ENCODE measurements at places on chromosomes 2 and 18.

- no peak for DNase-seq
Measured at GRCh38 chr2:227942965-227943364, 71.5 kb downstream of the DAW1 start.

DNA sequence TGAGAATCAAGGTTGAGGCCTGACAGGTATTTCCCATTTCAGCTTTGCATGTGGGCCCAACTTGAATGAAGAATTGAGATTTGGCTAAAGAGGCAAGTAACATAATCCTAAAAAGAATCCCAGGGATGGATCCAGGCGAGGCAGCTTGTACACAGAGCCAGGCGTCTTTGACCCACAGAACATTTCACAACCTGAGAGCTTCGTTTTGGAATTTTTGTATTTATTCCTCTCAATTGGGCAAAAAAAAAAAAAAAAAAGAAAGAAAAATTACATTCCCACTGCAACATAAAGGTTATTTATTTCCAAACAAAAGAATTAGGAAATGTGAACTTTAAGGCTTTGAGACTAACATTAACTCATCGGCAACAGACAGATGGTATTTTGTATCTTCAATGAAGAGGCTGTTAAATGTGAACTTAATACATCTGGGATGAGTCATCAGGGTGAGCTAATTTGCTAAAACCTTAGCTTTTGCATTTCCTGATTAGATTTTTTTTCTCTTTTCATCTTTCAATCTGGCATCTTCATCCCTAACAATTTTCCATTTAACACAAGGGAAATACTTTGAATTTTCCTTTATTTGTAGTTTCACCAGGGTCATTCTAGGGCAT is 478.5 kb upstream of the TNP1 start:
- no peak for DNase-seq

- no peak for DNase-seq
Measured at GRCh38 chr2:216583147-216583546, 50.1 kb upstream of the IGFBP2 start.

GRCh38 chr2:17800693-17801458 is 15.4 kb upstream of the MSGN1 start:
- no peak for DNase-seq

- DNase-seq: no peak
Measured at GRCh38 chr2:118880501-118880900, 33.1 kb upstream of the EN1 start.

- peak; percentile 97 for DNase-seq
Measured at GRCh38 chr2:109324861-109325260, 195.9 kb downstream of the SH3RF3 start.

DNA sequence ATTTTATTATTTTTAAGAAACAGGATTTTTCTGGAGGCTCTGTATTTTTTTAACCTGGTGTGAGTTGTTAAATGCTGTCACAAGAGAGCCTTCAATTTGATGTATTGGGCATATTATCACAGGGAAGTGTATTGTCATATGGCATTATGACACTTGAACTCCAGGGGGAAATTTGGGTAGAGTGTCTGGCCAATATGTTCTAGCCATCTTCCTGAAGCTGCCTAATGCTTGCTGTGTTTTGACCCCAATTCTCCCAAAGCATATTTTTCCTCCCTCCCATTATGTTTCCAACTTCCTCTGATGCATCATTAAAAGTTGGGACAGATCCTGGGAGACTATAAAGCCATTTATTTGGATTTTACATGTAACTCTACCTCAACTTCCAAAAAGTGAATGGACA is 214.1 kb upstream of the SESTD1 start:
- no peak for DNase-seq

- DNase-seq: no peak
Measured at GRCh38 chr2:34107811-34108210, 508.7 kb upstream of the FAM98A start.

- no peak for DNase-seq
Measured at GRCh38 chr2:218083352-218083676, 14.3 kb downstream of the RUFY4 start.

DNA sequence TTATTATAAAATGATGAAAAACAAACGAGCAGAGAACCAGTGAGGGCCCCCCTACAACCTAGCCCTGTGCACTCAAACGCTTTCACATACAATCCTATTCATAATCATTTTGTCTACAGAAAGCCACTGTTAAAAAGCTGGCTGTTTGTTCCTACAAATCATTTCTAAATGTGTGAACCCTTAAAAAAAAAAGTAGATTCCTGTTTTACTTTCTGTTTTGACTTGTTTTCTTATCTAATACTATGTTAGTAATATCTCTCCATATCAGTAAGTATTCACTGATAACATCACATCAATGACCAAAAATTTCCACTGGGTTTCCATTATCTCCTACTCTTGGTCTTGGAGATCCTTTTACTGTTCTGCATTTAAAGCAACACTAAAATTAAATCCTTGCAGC is 128.8 kb upstream of the TTC39C start:
- DNase-seq: no peak

DNA sequence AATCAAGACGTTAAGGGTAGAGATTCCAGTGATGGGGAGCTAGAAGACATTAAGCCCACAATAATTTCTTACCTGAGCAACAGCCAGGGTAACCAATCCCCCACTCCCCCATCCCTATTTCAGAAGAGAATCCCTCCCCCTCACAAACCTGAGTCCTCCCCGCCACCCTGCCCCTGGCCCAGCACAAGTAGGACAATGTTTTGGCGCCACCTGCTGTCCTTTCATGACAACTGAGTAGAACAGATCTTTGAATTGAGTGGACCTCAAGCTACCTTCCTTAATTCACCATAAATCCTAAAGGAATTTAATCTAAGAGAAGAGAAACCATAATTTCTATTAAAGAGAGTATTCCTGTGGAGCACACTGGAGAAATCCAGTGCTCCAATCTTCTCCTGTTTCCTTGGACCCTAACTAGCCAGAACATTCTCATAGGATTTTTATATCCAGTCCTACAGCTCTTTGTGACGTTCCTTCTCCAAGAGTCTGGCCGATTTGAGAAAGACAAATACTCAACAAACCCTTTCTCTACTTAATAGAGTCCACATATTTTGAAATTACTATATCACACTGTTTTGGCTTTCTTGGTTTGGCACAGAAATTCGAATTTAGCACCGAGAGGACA is 41.1 kb downstream of the NHEJ1 start:
- peak; percentile 24 for DNase-seq

DNA sequence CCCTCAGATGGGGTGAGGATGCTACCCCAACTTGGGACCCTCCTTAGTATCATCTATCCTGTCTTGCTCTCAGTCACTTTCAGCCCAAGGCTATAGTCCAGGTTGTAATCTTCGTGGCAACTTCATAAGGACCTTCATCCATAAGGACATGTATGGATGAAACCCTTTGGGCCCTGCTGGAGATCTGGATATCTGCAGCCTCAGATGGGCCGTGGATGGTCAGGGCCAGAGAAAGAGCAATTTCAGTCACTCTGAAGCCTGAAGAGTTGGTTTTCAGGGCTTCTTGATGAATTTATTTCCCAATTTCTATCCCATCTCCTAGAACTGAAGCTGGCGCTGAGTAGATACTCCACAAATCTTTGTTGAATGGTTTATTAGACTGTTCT is 28.7 kb downstream of the RHOB start:
- no peak for DNase-seq

DNA sequence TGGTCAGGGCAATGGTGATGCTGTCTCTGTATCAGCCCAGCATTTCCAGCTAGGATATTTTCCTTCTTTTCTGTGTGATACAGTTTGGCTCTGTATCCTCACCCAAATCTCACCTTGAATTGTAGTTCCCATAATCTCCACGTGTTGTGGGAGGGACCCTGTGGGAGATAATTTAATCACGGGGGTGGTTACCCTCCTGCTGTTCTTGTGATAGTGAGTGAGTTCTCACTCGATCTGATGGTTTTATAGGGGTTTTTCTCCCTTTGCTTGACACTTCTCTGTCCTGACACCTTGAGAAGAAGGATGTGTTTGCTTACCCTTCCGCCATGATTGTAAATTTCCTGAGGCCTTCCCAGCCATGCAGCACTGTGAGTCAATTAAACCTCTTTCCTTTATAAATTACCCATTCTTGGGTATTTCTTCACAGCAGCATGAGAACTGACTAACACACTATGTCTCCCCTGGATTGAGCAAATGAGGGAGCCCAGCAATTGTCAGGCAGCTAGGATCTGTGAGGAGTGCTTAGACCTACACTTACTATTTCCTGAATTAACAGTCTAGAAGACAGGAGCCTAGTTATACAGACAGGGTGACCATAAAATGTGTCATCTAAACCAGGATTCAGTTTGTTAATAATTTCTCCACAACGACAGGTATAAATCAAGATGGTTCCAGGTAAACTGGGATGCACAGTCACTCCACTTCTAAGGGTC is 6.0 kb downstream of the SCN2A start:
- no peak for DNase-seq

GRCh38 chr2:20931346-20931745 is 108.4 kb upstream of the LDAH start:
- no peak for DNase-seq

DNA sequence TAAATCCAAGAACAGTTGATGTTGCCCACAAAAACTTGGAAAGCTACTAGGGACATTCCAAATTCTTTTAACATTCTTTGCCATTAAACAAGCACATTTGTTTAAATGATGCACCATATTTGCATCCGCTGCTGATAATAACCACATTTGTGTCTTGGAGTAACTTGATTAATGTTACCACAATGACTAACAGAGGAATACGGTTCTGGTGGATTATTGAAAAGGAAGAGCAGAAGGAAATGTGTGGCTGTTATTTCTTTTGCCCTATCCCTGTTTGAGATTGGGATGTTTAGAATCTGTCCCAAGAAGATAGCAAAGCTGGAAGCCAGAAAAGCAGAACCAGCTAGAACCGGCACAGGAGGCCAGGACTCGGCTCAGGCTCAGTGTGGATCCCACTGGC is 39.2 kb upstream of the RASGRP3 start:
- peak; percentile 43 for DNase-seq

GRCh38 chr2:84631047-84631446 is 114.7 kb downstream of the DNAH6 start:
- no peak for DNase-seq

GRCh38 chr18:47513614-47514013 is 262.2 kb upstream of the SKOR2 start:
- DNase-seq: no peak

- no peak for DNase-seq
Measured at GRCh38 chr2:82282111-82282882, 1977.7 kb upstream of the LRRTM1 start.

DNA sequence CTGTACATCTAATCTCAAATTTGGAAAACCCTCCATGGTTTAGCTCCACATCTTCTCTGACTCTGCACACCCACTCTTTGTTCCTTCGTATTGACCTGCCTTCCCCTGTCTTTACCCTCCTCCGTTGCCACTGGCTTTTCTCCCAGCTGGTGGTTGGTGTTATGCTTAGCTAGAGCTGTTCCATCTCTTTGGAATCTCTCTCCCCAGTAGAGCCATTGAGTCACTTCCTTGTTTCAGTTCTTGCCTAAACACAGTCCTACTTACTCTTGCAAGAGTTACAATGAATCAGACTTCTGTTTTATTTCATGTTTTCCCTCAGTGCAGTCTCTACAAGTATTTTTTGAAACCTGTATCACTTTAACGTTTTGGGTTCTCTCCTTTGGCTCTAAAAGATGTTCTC is 263.9 kb downstream of the LTBP1 start:
- DNase-seq: peak; percentile 94

DNA sequence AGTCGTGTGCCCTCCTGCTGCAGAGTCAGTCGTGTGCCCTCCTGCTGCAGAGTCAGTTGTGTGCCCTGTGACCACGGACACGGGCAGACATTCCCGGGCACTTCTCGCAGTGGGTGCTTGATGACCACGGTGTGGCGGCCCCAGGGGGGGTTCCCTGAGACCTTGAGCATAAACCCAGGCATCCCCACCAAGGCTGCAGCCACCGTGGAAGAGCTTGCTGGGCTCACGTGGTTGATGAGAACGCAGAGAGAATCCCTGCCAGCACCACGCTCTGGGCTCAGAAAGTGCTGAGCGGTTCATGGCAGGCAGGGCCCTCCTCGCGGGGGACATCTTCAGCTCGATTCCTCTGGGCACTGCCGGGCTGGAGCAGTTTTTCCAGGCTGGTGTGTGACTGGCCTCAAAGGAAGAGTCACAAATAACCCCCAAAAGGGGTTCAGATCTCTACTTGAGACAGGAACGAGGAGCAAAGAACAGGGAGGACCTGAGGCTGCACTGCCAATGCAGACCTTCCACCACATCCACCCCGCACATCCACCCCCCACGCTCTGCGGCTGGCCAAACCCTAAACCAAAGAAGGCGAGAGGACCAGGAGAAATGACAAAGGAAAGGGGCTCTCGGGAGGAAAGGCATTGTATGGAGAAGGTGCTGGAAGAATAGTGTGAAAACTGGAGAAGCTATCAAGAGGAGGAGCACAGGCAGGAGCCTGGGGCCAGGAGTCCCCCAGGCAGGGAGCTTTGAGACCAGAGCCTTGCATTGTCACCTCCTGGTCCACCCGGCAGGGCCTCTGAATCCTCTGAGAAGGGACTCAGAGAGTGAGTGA is 8.4 kb upstream of the PER2 start:
- no peak for DNase-seq

DNA sequence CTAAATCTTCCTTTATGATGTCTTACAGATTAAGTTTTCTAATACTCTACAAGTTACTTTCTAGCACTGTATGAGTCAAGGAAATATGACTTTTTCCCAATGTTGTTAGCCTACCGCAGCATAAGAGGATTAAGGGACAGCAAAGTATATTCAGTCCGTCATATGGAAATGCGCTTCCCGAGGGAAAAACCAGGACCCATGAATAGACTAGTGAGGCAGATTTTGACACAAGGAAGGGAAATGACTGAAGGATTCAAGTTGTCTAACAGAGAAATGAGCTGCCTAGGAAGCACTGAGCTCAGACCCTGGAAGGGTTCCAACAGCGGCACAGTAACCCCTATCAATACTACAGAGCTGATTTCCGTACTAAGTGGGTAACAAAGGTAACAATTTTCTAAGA is 12.0 kb downstream of the SEPTIN10 start:
- no peak for DNase-seq

GRCh38 chr2:24793761-24794435 is 673 bp downstream of the CENPO start:
- DNase-seq: peak; percentile 4

DNA sequence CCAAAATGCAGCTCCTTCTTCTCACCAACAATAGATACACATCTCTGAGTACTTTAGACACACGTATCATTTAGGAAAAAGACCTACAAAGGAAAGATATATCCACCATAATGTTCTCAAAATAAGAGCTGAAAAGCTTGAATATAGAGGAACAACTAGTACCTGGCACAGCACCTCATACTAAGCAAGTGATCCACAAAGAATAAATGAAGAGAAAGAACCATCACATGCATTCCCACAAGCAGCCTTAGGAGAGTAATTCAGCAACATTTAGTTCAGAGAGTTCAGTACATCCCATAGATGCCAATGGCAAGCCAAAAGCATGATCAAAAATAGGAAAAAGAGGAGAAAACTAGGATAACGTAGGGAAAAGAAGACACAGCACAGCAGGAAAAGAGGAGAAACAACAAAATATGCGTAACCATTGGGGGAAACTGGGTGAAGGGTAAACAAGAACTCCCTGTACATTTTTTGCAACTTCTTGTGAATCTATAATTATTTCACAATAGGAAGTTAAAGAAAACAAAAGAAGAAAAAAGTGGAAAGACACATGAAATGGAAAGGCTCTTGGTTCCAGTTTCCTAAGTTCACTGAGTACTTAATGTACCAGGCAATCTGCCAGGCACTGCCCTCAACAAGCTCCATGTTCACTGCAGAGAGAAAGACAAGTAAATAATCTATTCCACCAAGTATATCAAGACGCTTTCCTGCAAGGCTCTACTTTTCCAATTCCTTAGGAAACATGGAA is 22.3 kb downstream of the CLASP1 start:
- no peak for DNase-seq

All from MG63 (cell line).